ENCODE measurements at places on chromosomes 11 and 22. TPM values are rescaled to one million over a fixed set of nuclear protein-coding genes. Genes with fewer than 3 reads are reported as not detected.
A peak's percentile ranks its signal among the peaks of the same experiment; 100 is the strongest.

- H3K4me1 ChIP-seq: peaks cover 7% of the 10 kb centered on the region
- peak; percentile 23 for DNase-seq
- H3K27me3 ChIP-seq: no peaks in the 10 kb centered on the region
- no peaks in the 10 kb centered on the region for H3K36me3 ChIP-seq
Observed at GRCh38 chr22:20130319-20130718, 1.3 kb upstream of the ZDHHC8 start.

- no peak overlapping the region for H3K4me3 ChIP-seq
- no peaks in the 10 kb centered on the region for H3K36me3 ChIP-seq
- peak; percentile 67 for DNase-seq
- no peaks in the 10 kb centered on the region for H3K4me1 ChIP-seq
- H3K27me3 ChIP-seq: no peaks in the 10 kb centered on the region
Observed at GRCh38 chr11:2428322-2428795, 16.0 kb downstream of the TRPM5 start.

GNB1L gene
- total RNA-seq: 28.8 TPM

CASP5 gene
- total RNA-seq: not detected

IGLL1 gene
- total RNA-seq: not detected
